Frontal cortex (tissue), 4 donors: ENCODE measurements at places on chromosomes 5 and 9.

DNA sequence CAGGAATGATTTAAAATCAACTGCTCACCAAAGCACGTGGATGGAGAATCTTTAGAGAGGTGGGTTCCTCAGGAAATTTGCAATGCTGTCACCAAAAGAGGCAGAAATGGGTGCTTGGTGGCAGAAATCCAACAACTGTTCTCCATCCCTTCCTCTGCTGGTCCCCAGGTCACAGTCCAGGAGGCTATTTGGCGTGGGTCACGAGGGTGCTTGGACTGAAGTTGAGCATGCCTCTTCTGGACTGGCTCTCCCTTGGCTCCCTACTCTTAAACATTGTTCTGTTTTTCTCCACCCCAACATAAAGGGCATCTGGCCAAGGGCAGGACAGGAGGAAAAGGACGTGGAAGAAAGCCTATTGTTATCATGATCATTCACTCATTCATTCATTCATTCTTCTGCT is 58.9 kb downstream of the WWC1 start:
- no peak for DNase-seq

DNA sequence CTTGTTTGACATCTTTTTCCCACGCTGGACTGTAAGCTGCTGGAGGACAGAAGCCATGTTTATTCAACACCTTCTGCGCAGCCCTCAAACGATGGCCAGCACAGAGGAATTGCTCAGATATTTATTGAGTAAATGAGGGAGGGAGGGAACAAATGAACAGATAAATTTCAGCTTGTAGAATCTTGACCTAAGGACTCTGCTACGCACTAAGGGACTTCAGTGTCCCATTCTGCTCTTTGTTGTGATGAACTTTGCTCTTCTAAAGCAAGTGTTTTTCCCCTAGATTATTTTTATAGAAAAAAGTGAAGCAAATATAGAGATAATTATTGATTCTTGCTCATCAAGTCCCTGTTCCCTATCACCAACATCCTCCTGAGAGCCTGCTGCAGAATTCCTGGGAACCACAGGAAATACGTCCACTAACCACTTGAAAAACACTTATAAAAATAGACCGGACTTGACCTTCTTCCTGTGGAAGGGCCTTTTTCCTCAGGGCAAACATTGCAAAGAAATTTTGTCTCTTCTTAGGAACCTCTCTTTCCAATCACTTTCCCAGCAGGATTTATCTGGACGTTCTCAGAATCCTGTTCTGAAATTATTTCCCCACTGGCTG is 54.9 kb downstream of the FGF1 start:
- DNase-seq: no peak

DNA sequence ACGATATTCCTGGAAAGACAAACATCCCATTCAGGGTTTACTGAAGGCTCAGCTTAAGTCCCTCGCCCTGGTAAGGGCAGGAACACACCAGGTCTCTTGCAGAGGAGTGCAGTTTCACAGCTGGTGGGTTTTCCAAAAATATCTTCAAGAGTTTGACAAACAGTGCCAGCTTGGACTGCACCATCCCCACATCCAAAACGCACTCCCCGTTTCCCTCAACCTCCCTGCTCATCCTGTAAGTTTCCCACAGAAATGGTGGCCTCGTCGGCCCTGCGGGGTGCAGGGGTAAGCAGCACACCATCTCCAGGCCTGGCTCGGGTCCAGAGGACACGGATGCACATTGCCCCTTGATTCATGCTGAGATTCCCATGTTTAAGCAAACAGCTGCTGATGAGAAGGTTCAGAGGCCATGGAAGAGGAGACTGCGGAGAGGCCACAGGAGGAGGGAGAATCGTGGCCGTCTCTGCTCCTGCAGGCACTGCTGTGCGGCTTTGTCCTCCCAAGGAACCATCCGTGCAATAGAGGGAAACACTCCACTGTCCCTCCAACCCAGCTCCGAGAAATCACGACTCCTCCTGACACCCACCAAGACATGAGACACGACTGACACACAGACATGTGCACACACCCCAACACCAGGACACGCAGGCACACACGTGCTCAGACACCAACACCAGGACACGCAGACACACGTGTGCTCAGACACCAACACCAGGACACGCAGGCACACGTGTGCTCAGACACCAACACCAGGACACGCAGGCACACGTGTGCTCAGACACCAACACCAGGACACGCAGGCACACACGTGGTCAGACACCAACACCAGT is 24.0 kb upstream of the SLC12A7 start:
- no peak for DNase-seq

GRCh38 chr9:96885424-96885823 is 31.1 kb upstream of the ZNF782 start:
- DNase-seq: no peak

- no peak for DNase-seq
Measured at GRCh38 chr9:132268725-132269352, 85.9 kb downstream of the SETX start.

- DNase-seq: no peak
Measured at GRCh38 chr9:99180199-99180598, 41.5 kb downstream of the ALG2 start.

- no peak for DNase-seq
Measured at GRCh38 chr9:134968011-134968822, 50.5 kb upstream of the FCN1 start.

GRCh38 chr5:6721442-6721841 is 8.2 kb downstream of the TENT4A start:
- DNase-seq: no peak
